Right atrium auricular region (tissue), 2 donors: ENCODE measurements at places on chromosomes 6 and 20.

DNA sequence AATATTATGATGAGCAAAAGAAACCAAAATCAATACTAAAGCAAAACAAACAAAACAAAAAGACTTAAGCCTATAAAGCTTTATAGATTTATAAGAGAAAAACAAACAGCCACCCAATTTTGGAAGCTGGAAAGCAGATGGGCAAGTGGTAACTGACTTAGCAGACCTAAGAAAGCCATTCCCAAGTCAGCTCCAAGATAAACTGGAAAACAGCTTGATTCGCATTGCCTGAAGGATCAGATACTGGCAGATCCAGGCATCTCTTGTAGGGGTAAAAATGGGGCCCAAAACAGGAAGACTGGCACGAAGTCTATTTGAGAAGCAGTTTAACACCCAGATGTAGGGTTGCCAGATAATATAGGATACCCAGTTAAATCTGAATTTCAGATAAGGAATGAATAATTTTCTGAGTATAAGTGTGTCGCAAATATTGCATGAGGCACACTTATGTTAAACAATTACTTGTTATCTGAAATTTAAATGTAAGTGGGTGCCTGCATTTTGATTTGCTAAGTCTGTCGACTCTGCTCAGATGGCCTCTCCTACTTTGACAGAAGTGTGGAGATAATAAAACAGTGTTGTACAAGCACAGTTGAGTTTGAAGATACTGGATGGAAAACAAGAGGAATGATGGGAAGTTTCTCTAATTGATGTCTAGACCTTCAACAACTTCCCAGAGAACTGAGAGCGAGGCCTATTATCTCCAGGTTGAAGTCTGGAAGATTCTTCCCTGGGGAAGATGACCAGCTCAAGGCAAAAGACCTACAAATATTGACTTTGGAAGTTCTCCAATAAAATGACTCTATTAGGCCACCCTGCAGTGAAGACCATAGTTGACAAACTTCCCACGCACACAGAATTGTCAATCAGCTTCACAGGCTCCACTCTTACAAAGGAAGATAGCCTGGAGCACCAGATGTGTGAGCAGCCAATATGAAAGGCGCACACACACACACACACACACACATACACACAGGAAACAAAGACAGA lies 113.4 kb downstream of the FAM50B start:
- DNase-seq = no peak

DNA sequence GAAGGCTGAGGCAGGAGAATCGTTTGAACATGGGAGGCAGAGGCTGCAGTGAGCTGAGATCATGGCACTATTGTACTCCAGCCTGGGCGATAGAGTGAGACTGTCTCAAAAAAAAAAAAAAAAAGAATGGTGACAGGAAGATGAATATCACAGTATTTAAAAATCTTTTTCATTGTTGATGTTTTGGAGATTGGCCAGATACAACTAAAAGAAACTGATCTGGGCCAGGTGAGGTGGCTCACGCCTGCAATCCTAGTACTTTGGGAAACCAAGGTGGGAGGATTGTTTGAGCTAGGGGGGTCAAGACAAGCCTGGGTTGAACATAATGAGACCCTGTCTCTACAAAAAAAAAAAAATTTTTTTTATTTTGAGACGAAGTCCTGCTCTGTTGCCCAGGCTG lies 52.1 kb downstream of the TRAF3IP2 start:
- DNase-seq = no peak

GRCh38 chr6:32977953-32978324 lies 9.5 kb downstream of the BRD2 start:
- no peak for DNase-seq

- DNase-seq = no peak
These were observed 9.5 kb upstream of the PAQR8 start for GRCh38 chr6:52352239-52353018.

DNA sequence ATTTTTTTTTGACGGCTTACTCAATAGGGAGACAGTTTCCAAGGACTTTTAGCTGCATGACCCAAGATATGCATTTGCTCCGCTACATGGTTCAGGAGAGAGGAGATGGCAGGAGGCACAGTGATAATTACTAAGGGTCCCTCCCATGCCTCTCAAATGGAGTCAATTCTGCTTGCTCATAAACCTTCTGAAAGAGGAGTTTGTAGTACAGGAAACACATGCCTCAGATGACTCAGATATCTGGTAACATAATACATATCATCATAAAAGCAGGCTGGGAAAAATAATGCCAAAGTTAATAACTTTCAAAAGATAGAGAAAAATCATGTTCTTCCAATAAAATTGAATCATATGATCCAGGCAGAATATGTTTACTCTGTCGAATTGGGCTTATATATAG lies 97.6 kb upstream of the DEFB112 start:
- no peak for DNase-seq

GRCh38 chr6:36050947-36051710 lies 23.5 kb downstream of the MAPK14 start:
- DNase-seq = no peak

DNA sequence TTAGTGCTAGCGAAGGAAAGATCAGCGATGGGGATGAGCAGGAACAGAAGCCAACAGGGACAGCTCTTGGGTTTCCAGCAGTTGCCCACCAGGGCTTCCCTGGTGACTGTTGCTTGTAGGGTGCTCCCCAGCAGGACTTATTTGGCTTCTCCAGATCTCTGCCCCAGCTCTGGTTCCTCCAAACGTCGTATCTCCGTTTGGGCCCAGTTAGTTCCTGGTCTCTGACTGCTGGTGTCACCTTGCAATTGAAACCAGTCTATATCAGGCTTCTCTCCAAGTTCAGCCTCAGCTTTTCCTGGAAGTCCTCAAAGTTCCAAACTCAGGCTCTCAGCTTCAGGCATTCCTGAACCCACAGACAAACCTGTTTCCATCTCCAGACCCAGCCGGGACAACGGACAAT lies 70.8 kb upstream of the NXT1 start:
- no peak for DNase-seq

DNA sequence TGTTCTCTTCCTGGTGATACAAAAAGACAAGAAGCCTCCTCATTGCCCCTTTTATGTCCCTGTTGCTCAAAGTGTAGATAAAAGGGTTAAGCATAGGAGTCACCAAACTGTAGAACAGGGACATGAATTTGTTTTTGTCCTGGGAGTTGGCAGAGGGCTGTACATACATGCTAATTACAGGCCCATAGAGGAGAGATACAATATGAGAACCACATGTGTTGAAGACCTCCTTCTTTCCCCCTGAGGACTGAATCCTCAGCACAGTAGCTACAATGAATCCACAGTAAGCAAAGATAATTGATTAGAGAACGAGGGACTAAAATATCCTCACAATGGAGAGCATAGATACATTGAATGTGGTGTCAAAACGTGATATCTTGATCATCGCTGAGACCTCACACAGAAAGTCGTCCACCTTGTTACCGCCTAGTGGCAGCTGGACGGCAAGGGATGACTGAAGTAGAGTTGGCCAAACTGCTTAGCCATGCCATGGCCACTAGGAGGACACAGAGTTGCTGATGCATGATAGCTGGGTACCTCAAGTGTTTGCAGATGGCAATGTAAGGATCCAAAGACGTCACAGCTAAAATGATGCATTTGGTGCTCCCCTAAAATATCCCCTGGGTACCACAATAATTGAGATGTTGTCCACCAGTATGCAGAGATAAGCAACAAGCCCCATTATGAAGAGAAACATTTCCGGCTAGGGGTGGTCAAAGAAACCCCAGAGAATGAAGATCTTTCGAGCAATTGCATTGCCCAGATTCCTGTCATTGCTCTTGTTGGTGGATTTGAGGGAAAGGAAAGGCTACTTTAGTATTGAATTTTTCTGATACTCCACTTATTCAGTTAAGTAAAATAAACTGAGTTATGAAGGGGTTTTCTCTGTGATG lies 15.0 kb downstream of the OR2B3 start:
- no peak for DNase-seq

DNA sequence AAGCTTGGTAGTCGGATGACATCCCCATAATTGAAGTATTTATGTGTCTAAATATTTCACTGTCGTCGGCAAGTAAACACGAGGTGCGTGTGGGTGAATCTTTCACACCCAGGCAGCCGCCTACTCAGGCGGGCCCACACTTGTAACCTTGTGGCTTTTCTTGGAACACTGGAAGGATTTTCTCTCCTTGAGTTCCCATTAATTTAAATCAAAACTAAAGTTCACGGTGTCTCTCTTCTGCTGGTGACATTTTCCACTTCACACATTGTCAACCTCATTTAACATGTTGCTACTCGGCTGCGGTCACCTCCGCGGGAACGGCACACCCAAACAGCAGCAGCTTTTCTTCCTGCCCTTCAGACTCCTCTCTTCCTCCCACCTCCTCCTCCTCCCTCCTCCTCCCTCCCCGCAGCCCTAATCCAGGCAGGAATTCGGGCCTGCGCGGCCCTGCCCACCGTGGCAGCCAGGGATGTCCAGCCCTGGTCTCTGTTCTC lies 336.6 kb downstream of the QKI start:
- no peak for DNase-seq

GRCh38 chr20:8220716-8221115 lies 88.7 kb downstream of the PLCB1 start:
- DNase-seq = no peak
